ENCODE measurements at places on chromosomes 6 and 20. TPM values are rescaled to one million over a fixed set of nuclear protein-coding genes. Genes with fewer than 3 reads are reported as not detected.

GRCh38 chr6:166615059-166615770 lies 11.8 kb downstream of the RPS6KA2 start:
- no peak for DNase-seq

DNA sequence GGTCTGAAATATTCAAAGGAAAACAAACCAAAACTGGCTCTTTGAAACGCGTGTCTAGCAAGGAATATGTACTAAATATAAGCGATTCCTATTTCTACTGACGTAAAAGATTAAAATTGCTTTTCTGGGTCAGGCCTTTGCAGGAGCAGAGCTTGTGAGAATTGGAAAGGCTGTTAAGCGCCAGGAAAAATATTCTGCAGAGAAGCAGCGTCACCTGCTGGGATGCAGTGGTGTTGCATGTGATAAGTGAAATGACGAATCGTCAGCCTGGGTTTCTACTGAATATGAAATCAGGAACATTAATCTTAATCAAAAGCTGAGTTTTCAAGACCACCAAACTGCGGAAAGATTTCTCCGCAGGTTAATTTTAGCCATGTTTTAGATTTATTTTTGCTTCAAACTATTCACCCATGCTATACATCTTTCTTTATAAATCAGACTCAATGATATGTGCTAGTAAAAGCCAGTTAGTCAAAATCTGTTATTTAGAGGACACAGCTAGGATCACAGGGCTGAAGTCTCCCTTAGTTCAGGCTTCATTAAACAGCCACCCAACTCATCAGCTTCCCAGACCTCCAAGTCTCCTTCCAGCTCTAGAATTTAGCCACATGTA lies 67.4 kb downstream of the ALDH8A1 start:
- no peak for DNase-seq

DNA sequence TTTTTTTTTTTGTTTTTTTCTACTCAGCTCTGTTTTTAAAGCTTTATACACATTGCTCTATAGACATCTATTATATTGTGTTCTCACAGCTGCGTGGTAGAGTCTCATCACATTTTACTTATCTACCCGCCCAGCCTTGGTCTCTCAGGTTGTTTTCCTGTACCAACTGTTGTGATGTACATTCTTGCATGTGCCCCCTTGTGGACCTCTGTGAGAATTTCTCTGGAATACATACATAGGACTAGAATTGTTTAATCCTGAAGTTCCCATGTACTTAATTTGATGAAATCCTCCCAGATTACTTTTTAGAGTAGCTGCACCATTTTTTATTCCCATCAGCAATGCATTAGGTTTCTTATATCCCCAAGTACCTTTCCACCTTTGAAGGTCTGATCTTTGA lies 40.4 kb upstream of the TINAG start:
- DNase-seq: no peak

DNA sequence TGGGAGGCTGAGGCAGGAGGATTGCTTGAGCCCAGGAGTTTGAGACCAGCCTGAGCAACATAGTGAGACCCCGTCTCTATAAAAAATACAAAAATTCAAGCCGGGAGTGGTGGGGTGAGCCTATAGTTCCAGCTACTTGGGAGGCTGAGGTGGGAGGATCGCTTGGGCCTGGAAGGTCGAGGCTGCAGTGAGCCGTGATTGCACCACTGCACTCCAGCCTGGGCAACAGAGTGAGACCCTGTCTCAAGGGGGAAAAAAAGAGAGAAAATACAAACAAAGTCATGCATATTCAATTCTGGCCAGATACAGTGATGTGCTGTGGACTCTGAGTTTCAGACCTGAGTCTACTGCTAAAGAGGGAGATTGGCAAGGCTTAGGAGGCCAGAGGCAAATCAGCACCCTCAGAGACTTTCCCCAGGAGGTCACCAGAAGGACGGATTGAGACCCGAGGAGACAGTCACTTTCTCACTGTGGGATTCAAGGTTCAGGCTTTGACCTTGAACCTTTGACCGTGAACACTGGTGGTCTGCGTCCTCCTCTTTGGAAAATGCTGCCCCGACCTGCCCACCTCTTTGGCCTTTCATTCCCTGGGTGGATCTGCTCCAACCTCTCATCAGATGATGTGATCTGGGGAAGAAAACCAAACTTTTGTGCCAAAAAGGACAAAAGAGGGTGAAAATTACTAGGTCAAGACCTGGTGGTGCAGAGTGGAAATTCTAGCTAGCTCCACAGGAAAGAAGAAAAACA lies 31.2 kb downstream of the TGM2 start:
- DNase-seq: no peak

GRCh38 chr6:139926711-139927110 lies 552.3 kb upstream of the CITED2 start:
- DNase-seq: no peak

DNA sequence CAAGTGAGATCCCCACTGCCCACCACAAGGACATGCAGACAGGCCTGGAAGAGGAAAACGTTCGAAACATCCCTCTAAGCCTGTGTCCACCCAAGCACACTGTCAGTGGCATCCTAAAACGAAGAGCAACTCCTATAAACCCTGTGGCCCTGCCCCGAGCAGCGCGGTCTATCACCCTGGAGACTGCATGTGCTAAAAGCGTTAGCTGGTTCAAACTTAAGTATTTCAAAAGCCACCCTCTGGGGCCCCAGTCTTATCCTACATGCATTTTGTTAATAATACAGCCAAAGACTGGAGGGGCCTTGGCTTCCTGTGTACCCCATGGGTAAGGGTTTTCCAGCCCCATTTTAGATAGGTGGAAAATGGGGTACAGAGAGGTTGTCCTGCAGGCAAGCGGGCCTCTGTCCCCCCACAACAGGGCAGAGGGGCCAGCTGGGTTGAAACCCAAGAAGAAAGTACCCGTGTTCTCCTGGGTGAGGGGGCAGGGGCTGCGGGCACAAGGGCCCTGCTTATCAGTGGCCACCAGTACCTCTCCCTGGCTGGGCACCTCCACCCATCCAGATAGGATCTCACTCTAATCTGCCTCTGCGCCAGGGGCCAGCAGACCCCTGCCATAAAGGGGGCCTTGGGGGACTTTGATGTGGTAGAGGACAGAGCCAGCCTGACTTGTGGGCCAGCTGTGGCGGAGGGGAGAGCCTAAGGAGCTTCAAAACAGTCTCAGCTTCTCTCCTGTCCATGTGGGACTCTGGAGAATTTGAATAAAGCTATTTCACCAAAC lies 28.3 kb downstream of the PREX1 start:
- no peak for DNase-seq

- DNase-seq: peak; percentile 76
Observed at GRCh38 chr6:166707045-166707444, 80.0 kb upstream of the RPS6KA2 start.

DNA sequence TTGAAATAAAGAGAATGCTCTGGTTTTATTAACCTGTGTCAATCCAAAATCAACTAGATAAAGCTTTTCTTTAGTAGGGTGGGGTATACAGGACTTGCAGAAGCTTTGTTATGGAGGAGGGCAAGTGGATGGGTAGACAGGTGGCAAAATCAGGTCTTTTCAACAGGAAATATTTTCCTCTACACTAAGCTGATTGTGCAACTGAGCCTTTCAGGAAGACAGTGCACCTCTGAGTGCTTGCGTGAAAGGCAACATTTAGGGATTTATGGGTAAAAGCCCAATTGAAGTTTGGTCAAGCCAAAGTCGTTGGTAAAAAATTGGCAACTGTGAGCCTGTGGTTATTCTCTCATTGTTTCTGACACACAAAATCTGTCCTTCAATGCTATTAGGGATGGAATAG lies 23.8 kb upstream of the TUBB2A start:
- DNase-seq: no peak

DNA sequence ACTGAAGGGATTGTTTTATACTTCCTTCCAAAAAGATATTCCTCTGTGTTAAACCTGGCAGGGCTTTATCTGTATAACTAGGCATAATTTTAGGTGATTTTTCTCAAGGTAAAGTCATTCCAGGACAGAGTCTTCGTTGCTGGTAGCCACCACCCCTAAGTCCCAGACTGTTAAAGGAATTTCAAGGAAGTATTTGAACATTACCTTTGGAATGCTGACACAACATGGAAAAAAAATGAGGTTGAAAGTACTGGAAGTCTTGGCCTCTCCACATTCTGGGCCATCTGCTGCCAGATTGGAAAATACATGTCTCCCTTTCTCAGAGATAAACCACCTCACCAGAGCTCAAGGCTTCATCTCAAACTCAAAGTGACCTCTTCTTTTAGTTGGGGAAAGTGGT lies 27.0 kb upstream of the ETV7 start:
- no peak for DNase-seq

GRCh38 chr6:42661540-42662153 lies 60.8 kb downstream of the PRPH2 start:
- peak; percentile 82 for DNase-seq

GRCh38 chr6:11552442-11552841 lies 14.9 kb downstream of the TMEM170B start:
- no peak for DNase-seq

- DNase-seq: no peak
Observed at GRCh38 chr6:35487658-35488516, 9.0 kb downstream of the TEAD3 start.

DNA sequence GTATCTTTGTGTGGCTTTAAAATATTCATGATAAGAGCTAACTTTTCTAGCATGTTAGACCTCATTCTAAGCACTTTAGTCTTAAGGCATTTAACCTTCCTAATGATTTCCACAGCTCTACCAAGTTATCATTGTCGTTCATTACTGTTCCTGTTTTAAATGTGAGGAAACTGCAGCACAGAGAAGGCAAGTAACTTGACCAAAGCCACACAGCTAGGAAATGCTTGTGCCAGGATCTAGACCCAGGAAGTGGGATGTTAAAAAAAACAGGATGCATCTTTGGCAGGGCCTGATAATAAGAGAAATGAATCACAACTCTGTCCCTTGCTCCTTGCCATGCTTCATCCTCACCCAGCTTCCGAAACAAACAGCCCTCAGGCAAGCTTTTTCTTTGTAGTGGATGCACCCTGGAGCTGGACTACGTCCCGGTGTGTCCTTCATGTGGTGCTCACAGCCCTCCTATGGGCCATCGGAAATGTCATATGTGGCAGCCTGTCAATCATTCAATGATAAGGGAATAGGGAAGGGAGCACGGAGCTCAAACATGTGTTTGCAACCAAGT lies 196.9 kb upstream of the RREB1 start:
- DNase-seq: no peak

DNA sequence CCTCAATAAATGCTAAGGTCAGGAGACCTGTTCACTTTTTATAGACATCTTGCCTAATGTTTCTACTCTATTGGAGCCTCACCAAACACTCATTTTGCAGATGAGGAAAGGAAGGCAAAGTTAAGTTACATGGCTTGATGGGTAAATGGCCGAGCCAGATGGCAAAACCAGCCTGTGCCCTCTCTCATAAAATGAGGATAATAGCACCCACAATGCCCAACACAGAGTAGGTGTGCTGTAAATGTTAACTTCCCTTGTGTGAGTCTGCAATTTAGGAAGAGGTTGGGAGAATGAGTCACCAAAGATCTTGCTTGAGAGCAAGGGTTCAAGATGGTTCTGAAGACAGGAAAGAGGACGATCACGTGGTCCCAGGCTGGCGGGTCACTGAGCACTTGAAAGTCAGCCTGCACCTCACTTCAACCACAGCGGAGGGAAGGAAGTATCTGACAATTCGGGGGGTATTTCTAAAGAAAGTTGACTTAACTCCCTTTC lies 3.3 kb downstream of the KCNK5 start:
- DNase-seq: peak; percentile 60

DNA sequence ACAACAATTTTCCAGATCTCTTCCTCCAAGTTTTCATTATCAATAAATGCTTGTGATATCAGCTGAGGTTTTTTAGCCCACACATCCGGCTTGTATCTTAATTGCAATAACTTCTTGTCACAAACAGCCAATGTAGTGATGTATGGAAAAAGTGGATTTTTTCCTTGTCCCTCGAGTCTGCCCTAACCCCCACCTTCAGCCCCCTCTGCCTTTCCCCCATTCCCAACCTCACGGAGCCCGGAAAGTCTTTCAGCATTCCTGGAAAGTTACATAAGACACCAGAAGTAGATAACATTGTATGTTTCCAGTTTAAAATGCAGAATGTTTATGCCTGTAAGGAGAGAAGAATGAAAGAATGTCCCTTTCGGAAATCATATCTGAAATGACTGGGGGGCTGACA lies 179.2 kb upstream of the PHACTR1 start:
- no peak for DNase-seq

DNA sequence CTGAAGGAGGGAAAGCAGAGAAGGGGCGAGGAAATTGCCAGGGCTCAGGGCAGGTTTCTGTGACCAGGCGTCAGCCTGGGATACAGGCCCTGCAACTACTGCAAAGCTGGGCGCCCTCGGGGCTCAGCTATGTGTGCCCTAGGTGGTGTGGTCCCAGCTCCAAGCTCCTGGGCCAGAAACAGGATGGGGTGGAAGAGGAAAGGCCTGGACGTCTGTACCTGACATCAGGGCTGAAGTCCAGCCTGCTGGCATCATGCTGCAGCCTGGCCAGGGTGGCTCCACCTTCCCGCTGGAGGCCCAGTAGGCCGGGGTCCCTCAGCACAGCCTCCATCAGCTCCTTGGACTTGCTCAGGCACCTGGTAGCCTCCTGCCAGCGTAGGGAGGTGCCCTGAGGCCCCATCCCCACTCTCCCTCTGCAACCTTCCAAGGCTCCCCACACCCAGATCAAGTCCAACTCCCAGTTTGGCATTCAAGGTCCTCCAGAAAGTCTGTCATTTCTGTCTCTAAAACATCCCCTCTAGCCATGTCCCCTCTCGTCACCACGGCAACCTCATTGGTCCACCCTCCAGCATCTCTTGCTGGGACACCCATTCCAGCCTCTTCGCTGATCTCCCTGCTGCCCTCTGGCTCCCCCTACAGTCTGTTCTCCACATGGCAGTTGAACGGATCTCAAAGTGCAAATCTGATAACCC lies 38.2 kb downstream of the KIAA1755 start:
- DNase-seq: no peak

Gene OR2H1
- total RNA-seq: not detected

Gene POU3F2
- total RNA-seq: not detected

Gene CST2
- total RNA-seq: 0.37 TPM

Gene E2F3
- 6.7 TPM for total RNA-seq

Gene PTGIS
- total RNA-seq: 95.2 TPM

Gene SYNDIG1
- 16.6 TPM for total RNA-seq

Gene KCNQ2
- total RNA-seq: 0.06 TPM

Gene MPIG6B
- total RNA-seq: not detected

Gene SPATS1
- not detected for total RNA-seq

Gene VPS52
- 26.4 TPM for total RNA-seq

Gene NKX2-2
- not detected for total RNA-seq

Gene KCNK16
- not detected for total RNA-seq

Gene TRAPPC3L
- total RNA-seq: not detected

Gene NOX3
- not detected for total RNA-seq

Gene COX4I2
- 7.6 TPM for total RNA-seq

Gene RAB44
- 0.06 TPM for total RNA-seq

Gene CD93
- 45.7 TPM for total RNA-seq

Gene ZNF341
- 3.3 TPM for total RNA-seq

All from heart left ventricle (tissue), 16 donors.